ENCODE measurements at places on chromosomes 5 and 9.

DNA sequence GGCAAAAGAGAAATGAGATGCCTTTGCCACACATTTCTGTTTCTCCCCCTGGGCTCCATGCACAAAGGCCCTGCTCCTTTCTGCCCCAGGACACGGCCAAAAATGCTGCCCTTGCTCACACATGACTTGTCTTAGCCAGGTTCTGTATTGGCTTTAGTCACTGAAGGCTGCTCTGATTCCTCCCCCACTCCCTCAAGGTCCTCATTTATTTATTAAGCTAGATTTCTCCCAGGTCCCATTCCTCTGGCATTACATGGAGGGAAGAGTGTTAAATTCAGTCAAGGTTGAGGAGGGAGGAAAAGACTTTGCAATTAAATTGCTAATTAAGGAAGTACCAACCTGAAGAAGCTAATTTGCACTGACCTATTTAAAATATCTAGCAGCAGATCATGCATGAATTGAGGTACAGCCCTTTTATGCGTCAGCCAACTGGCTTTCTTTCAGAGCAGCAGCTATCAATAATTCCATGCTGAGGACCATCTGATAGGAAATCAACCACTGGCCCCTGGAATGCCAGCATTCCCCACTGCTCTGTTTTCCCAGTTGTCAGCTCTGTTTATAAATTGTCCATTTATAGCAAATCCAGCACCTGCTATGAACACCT is 81.2 kb upstream of the MAP3K1 start:
- no peak for DNase-seq

DNA sequence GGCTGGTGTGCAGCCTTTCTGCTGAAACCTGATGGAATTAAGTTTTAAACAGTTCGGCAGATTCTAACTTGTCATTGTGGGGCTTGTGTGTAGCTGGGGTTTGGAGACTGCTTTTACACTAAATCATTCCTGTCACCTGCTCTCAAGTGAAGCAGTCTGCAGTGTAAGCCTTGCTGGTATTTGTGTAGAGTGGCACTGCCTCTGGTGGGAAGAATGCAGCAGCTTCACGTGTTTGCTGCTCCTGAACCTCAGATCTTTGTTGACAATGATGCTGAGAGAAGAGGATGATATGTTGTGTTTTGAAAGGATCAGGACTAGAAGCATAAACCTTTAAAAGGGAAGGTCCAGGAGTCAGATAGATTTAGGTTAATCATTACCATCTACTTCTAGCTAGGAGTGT is 88.1 kb downstream of the KDM4C start:
- no peak for DNase-seq

DNA sequence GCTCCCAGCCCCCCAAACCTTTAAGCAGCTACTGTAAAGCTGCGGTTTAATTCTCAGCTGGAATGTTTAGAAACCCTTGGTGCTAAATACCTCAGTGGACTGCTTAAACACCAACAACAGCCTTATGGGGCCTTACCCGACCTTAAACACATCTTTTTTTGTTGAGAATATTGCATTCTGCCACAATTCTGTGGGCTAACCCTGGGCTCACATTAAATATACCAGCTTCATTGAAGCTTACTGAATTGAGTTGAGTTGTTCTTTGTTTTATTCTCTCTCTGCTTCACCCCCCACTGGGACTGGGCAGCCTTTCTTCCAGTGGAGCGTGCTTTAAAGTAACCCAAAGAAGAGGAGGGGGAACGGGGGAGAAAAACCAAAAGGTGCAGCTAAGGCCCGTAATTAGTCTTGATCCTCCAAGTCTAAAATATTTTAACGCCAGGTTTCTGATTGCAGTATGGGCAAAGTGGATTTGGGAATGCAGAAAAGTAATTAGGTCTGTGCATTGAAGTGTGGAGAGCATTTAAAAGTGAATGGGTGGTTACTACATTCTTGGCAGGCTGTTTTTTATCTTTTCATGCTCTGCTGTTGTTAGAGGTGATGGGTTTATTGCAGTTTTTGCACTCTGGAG is 281.2 kb downstream of the NR2F1-AS1 start:
- DNase-seq: no peak

DNA sequence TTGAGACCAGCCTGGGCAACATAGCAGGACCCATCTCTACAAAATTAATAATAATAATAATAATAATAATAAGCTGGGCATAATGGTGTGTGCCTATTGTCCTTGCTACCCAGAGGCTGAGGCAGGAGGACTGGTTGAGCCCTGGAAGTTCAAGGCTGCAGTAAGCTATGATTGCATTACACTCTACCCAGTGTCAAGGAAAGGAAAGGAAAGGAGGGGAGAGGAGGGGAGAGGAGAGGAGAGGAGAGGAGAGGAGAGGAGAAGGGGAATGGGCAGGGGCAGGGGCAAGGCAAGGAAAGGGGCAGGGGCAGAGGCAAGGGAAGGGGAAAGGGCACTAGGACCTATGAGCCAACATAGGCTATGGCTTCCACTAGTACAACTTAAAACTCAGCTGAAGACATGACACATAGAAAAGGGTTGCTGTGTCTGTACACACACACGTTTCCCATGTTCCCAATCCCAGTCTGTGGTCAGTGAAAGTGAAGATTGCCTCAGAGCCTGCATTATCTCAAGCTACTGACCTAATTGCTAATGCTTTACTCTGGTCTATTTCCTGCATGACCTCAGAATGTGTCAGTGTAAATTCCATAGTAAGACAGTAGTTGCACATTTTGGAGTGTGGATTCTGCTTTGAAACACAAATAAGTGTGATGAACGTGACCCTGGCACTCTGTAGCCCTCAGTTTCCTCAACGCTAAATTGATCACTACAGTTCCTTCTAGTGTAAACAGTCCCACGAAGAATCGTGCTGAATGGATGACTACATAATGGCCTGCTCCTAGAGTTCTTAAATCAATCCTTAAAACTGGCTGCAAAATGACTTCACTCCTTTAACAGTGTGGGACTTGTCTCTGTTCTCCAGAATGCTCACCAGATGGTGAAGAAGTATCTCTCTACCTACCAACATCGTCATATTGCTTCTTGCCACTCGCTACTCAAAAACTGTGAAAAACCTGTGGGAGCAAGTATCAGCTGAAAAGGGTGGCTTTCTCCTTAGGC is 497.0 kb downstream of the RAB3C start:
- no peak for DNase-seq

DNA sequence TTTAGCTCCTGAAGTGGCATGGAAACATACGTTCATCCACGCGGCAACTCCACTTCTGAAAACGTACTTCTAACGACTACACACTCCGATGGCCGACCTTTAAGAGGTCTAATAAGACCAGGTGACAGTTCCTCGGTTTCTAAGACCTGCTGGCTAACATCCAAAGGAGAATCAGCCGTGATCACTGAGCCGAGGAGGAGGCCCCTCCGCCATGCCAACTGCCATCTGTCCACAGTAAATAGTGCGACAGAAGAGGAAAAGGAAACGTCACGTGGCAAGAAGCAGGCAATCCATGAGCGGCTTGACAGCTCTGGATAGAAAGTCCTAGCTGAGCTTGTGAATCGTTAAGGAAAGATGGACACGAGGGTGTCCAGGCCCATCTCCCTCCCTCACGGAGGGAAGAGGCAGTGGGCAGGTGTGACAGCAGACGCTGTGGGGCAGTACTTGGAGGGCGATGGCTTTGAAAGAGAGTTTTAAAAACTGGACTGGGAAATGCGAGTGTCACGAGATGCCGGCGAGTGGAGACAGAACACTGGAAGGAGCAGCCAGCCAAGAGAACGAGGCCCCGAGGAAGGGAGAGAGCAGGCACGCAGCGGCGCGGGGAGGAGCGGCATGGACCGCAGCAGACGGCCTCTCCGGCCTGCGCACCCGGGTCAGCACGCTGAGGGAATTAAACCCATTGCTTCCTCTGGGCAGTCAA is 66.7 kb upstream of the TBC1D9B start:
- DNase-seq: no peak

GRCh38 chr5:10489810-10490426 is 48.2 kb downstream of the ROPN1L start:
- DNase-seq: no peak

DNA sequence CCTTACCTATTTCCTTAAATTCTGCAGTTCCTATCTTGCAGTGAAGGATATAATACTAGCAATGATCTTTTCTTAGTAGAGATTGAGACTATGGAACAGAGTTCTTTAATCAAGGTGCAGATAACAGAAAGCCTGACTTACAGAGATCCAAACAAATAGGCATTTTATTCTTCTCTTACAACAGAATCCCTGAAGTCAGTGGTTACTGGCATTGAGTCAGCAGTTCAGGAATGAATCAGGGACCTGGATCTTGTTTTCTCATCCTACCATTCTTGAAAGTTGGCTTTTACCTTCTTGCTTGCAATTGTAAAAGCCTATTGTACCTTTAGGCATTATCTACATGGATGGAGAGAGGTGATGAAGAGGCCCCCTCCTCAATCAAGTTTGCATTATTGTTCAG is 47.5 kb upstream of the TLE4 start:
- DNase-seq: no peak

GRCh38 chr5:97600486-97600885 is 417.4 kb upstream of the RIOK2 start:
- no peak for DNase-seq

DNA sequence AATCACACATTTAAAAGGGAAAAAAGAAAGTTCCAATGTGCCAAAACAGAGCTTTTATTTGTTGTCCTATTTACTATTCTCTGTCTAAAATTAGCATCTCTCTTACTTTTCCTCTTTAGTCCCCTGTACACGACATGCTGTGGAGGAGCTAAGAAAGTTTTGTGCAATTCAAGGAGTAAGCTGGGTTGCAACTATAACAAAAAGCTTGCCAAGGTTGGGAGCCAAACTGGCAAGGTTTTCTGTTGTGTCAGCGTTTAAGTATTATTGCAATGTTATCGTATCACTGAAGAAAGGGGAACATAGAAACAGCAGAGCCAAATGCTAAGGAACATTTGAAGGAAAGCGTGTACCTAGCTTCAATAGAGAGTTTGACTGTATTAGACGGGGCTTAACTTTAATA is 680.8 kb downstream of the CETN3 start:
- DNase-seq: no peak

DNA sequence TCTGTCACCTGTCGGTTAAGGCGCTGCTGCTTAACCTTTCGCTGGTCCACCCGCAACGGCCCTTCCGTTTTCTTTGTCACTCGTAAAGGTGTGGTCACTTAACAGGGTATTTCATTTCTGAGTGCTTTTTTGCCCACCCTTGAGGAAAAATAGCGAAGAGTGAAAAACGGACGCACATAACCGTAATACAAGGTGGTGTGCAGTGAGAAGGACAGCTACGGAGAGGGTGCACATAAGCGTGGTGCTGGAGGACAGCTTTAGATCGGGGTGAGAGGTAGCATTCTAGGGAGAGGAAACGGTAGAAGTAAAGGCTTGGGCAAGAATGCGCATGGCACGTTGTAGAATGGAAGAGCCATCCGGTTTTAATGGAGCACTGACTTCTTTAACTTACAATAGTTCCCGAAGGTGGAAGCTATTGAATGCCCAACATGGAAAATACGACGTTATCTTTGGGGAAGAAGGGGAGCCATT is 761 bp downstream of the CCT5 start:
- DNase-seq: no peak

GRCh38 chr5:56825222-56825824 is 10.0 kb downstream of the MAP3K1 start:
- DNase-seq: no peak

DNA sequence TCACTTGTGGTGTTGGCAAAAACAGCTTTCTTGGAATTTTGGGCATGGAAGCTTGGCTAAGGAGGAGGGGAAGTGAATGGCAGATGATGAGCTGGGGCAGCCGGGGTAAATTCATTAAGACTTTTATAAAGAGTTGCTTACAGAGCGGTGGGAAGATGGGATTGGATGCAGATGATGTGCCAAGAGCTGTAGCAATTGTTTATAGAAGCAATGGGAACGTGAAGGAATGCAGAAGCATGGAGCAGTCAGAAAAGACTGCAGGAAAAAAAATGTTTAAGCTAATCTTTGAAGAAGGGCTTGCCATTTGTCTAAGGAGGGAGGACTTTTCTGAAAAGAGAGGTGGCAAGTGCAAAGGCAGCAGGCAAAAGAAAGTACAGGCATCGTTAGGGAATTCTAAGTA is 86.6 kb upstream of the SHISAL2B start:
- no peak for DNase-seq

- no peak for DNase-seq
These were observed 410.4 kb upstream of the PTPRD start for GRCh38 chr9:11023201-11023600.

- DNase-seq: no peak
These were observed 221.2 kb downstream of the DMRT2 start for GRCh38 chr9:1271367-1271766.

DNA sequence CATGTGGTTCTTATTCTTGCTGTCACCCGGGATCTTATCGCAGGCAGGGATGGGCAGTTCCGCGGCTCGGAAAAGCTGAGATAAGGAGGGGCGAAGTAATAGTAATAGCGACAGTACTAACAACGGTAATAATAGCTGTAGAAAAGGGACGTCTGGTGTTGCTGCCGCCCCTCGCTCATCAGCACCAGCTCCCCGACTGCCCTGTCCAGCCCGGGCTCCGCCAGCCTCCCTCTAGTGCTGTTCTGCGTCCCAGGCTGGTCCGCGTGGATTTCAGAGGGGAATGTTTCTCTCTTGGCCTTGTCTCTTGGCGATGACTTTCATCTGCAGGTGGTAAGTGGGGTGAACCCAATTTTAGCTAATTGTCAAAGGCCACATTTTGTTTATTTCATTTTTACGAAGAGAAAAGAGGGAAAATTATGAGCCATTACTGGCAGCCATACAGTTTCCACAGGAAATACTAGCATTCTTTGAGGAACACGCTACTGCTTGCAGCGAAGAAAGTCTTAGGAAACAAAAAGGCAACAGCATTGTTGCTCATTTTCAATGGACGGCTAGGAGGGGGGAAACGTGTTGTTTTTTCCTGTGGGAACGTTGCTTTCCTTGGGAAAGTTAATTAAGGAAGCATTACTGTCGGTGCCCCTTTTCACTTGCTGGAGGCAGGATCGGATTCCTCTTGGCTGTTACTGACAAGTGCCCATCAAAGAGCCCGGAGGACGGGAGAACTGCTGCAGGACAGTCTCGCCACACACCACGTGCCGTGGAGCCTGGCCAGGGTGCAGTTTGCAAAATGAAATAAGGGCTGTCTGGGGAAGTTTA is 762 bp downstream of the SNCAIP start:
- no peak for DNase-seq

DNA sequence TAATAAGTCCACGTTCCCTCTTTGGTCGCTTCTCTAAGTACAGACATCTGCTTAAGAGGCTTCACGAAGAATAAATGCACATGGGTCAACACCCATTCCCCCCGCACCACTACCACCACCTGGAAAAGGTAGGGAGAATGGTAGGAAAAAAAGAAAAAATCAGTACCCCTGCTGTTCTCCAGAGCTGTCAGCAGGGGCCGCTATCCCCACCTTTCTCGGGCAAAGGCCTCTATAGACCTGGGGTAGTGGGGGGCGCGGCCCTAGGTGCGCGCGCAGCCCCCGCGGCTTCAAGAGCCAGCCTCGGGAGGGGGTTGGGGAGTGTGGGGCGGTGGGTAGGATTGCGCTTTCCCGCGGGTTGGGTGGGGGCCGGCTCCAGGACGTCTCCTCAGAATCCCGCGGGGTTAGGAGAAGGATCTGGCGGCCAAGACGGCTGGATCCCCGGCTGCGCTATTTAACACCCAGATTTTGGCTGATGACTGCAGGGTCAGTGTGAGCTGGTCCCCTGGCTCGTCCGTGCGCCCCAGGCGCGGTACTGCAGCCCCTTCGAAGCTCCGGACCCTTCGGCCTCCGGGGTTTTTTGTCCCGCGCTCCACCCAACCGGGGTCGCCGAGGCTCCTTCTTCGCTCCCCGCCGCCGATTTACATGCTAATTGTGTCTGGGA is 1.6 kb upstream of the SEMA6A start:
- DNase-seq: no peak

- DNase-seq: no peak
These were observed 119.8 kb downstream of the EBF1 start for GRCh38 chr5:158979749-158980521.

Measured in activated CD4-positive, alpha-beta T cell treated with anti-CD3 and anti-CD28 coated beads for 24 hours (primary cell).